Brain pericyte (primary cell): ENCODE measurements at places on chromosomes 1 and 21.

DNA sequence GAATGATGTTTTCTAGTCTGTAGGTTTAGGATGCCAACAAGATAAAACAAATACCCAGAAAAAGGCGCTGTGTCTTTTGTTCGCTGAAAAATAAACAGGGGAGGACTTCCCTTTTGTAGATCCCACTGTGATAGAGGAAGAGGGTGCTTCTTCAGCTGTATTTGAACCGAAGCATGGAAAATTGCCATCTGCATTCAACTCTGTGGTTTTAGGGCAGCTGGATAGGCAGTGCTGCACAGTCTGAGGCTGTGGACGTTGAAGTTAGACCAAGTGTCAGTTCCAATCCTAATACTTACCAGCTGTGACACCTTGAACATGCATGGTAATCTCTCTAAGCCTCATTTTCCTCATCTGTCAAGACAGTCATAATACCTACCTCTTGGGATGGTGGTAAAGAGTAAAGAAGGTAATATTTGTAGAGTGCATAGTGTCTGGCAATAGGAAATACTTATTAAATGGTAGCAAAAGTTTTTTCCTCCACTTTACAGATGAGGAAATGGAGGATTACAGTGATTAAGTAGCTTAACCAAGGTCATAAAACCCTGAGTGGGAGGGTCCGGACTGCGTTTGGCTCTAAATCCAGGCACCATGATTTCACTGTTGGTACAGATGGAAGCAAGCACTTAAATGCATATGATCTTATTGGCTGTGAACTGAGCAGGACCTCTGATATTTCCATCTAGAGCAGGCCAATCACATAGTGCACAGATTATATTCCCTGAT lies 48.5 kb downstream of the UTP25 start:
- DNase-seq: peak; percentile 66

DNA sequence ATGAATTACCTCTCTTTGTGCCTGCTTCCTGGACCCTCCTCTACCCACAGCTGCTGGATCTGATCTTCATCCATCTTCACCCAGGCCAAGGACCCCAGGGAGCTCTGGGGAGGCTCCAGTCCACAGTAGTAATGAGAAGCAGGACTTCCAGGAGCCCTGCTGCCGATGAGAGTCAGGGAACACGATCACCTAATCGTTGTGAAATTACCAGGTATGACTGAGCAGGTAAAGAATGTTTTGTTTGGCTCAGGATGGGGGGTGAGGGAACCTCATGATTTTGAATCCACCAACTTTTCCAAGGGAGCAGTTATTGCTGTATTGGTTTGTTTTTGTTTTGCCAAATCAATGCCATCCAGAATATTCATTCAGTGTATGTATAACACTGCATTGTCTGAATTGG lies 454.0 kb downstream of the PLPP3 start:
- no peak for DNase-seq

- no peak for DNase-seq
Observed at GRCh38 chr1:34500451-34500850, 254.4 kb upstream of the GJB5 start.

- no peak for DNase-seq
Observed at GRCh38 chr1:157678721-157679120, 21.8 kb downstream of the FCRL3 start.

DNA sequence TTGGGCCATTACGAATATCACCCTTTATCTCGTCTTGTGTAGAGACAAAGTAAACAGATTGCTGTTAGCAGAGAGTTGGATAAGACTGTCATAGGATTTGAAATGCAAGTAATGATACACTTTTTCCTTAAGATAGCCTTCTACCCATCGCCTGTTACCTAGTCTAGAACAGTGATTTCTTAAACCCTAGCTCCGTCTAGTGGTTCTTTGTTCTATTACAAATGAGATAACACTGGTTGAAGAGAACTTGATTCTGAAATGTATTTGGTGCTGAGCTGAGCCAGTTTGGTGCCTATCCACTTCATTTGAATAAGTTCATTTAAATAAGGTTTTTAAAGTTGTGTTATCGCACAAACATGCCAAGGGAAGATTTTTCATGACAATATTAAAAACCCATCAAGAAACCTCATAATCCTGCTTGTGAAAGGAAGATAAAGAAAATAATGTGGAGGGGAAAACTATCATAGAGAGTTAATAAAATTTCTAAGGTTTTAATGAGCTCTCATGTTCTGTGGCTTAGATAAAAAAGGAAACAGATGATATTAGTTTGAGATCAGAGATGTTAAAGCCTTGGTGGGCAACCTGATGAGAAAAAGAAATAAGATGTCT lies 1.5 kb upstream of the KCNH1 start:
- peak; percentile 20 for DNase-seq

- DNase-seq: no peak
Observed at GRCh38 chr1:199616947-199617346, 410.6 kb upstream of the NR5A2 start.

- no peak for DNase-seq
Observed at GRCh38 chr1:19084206-19084738, 125.8 kb downstream of the UBR4 start.

DNA sequence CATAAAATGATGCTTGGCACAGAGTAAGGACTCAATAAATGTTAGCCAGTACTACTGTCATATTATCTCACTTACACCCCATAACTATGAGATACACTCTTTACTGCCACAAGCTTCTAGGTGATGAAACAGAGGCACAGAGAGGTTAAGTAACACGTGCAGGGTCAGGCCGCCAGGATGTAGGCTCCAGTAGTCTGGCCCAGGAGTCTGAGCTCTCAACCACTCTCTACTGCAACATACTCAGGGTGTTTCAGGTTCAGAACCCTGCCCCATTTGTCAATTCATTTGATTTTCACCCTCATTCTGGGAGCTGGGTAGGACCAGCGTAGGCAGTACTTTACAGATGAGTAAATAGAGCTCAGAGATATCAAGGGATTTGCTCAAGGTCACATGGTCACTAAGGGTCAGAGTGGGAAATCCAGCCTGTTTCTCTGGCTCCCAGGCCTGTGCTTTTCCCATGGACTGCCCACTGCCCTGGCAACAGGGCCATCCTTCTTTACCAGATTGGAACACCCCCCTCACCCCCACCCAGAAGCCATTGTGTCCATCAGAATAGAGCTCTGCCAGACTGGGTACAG lies 21.2 kb downstream of the IQGAP3 start:
- DNase-seq: no peak

DNA sequence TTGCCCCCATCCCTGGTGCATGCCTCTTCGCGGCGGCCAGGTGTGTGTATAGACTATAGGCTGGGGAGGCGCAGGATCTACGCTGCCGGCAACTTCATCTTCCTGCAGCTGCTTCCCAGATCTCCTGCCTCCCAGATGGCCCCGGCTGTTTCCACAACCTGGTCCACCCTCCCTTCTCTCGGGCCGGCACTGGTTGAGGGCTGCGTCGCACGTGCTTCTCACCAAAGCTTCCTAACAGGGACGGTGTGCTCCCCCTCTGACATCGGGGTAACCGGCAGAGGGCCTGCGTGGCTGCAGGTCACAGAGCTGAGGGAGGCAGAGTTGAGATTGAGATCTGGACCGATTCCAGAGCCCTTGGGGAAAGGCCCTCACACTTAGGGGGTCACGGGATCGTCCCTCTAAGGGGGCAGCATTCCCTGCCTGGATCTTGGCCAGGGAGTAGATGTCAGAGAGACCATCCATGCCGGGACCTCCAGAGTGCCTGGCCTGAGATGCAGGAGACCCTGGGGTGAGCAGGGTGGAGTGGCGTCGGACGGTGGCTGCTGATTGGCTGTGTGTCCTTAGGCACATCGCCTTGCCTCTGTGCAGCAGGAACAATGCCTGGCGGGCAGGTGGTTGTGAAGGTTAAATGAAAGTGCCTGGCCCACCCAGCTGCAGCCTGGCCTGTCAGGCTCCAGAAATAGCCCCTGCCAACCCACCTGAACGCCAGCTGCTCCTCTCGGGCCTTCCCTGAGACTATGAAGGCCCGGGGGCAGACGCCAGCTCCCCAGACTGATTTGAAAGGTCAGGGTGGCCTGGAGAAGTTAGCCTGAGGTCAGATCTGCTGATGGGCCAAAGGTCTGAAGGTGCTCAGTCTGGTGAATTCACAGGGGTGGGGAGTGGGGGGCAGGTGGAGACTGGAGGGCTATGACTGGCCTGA lies 6.1 kb upstream of the MASP2 start:
- no peak for DNase-seq

GRCh38 chr1:161949548-161949947 lies 74.1 kb downstream of the OLFML2B start:
- no peak for DNase-seq

DNA sequence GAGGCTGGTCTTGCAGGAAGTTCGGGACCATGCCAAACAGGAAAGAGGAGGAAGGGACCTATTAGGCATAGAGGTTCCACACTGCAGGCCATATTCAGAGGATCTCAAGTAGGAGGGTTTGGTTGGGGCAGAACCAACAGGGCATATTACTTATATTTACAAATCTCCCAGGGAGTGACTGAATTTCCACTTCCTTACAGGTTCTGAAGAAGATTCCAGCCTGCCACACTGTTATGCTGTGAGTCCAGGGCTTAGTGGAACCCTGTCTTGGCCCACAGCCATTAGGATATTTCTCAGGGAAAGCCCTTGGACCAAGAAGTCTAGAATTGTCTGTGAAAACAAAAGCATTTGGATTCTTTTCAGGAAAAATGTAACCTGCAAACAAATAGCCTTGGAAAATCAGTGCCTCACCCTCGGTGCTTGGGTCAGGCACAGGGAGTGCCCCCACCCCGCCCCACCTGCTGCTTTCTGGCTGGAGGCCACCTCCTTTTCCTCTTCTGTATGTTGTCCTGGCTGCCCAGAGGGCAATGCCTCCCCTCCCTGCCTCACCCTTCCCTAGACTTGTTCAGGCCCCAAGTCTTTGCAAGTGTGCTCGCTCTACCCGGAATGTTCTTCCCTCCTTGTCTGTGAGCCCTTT lies 41.0 kb upstream of the JUN start:
- DNase-seq: no peak

DNA sequence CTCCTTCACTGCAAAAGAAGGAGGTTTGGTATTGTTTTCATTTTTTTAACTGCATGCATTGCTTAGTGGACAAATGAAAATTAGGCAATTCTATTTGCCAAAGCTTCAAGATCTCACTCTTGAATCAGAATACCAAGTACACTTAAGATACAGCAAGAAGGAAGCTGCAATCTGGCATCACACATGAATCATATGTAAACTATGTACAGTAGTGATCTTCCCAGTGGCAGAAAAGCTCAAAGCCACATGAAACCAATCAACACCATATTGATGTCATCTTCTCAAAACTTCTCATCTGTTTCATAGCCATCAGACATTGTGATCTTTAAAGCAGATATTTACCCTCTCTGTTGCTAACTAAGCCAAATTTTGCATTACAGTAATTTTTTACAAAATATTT lies 550.1 kb downstream of the LTN1 start:
- DNase-seq: no peak

DNA sequence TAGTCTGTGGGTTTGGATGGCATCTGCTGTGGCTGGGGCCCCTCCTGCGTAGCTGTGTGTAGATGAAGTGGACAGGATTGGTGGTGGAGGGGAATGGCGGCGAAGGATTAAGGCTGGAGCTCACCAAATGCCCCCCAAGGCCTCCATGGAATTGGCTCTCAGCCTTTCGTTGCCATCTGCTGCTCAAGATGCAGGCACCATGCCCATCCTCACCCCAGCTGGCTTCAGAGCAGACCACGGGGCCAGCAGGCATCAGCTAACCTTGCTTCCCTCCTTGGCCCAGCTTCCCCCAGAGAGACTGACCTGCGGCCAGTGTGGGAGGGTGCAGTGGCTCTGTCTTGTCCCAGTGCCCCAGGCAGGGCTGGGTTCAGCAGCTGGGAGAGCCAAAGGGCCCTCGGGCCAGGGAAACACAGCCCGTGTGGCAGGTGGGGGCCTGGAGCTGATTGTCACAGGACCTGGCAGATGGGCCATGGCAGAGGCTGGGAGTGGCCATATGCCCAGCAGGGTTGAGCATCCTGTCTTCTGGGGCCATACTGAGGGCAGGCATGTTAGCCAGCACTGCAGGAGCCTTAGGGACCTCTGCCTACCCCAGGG lies 66.8 kb upstream of the ACTL8 start:
- no peak for DNase-seq

DNA sequence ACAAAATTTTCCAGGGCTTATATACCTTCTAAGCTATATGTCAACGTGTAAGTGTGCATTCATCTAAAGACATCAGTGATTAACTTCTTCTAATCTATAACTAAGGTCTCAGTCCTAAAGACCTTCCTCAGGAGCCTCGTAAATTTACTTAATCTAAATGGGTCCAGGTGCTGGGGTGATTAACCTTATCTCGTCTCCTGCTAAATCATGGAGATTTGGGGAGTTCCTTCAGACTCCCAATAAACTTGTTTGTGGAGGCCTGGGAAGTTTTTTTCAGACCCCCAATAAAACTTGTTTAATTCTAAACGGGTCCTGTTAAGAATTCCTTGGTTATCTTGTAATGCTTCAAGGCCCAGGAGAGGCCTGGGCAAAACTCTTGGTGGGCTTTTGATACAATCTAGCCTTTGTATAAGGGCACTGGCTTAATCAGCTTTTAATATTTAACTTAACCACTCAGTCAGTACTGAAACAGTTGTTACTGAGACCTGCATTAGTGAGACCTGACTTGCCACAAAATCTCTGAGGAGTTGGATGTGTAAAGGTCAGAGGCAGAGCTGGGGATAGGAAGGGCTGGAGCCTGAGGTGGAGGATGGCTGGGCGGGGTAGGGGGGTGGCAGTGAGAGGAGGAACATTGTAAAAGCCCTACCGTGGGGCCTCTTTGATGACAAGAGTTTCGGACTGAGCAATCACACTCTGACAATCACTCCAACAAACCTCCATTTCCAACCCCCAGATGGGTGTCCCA lies 6.2 kb upstream of the HMGCS2 start:
- DNase-seq: no peak

DNA sequence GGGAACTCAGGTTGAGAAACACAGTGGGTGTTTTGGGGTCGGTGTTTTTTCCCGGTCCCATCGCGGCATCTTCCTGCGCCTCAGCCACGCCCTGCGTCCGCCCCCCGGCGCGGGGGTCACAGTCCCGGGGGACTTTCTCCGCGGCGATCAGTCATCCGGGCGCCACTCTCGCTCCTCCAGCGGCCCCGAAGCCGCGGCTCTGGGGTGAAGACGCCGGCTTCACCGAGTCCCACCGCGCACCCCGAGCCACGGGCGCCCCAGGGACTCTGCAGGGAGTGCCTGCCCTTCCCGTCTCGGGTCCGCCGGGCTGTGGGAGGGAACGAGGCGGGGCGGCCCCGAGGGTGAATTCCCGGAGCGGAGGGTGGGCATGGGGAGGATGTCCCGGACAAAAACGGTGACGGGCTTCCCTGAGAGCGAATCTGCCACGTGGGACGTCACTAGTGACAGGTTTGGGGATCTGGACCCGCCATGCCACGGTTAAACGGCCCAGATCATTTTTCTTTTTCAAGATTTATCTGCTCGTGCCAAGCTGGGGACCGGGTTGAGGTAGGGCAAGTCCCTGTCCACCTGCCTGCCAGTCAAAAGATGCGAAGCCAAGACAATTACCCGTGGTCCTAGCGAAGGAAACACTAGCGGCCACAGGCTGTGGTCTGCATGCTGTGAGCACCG lies 717 bp upstream of the BATF3 start:
- no peak for DNase-seq

- DNase-seq: peak; percentile 98
Observed at GRCh38 chr1:183234660-183235476, 48.8 kb downstream of the LAMC2 start.
